ENCODE measurements at places on chromosomes 6 and 20.

- no peak for DNase-seq
These were observed 141.3 kb upstream of the CENPW start for GRCh38 chr6:126198631-126199030.

GRCh38 chr20:45629496-45630100 is at the start of gene WFDC10A:
Gene WFDC10A (plus strand): TSS chr20:45629739. CDS start chr20:45629814, 75 bp downstream.
- DNase-seq: peak; percentile 12

DNA sequence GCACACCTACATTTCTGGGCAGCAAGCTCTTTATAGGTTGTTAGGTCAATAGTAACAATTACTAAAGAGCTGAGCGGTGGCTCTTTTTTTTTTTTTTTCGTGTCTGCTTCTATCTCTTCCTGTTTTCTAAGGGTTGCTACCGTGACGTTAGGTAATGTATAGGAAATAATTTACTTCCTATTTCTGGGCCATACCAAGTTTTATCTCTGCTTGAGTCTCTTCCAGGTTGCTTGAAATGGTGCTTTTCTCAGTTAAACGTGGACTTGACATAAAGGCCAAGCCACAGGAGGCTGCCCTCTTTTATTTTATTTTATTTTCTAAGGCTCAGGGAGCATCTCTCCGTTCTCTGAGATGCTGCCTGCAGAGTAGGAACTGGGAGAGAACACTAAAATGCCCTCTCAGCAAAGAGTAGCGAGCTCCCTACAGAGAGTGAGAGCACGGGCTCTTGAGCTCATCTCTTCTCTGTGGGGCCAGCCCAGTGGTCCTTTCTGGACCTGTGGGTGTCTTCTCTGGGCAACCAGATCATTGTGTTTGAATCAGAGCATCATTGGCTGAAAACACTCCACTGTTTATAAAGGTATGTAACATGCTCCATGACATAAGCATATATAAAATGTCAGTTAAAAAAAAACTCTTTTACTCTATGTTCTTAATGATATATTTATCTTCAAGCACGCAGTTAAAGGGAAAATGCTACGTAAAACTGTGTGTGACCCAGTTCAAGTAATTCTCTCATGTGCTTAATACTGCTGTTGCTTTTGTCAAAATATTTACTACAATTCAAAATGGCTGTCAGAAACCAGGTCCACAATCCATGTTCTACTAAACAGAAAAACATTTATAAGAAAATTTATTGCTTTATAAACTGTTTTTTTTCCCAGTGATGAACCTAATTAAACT is at the start of gene ZNF831:
Gene ZNF831, plus strand, starts transcription at position 191 of the 900 bp plus-strand sequence. CDS start 27,199 bp downstream, outside the sequence.
- no peak for DNase-seq

GRCh38 chr20:41618807-41619311 is 682 bp upstream of the CHD6 start:
- DNase-seq: no peak

GRCh38 chr6:143449714-143450452 is 612 bp downstream of the ADAT2 start:
- DNase-seq: no peak

DNA sequence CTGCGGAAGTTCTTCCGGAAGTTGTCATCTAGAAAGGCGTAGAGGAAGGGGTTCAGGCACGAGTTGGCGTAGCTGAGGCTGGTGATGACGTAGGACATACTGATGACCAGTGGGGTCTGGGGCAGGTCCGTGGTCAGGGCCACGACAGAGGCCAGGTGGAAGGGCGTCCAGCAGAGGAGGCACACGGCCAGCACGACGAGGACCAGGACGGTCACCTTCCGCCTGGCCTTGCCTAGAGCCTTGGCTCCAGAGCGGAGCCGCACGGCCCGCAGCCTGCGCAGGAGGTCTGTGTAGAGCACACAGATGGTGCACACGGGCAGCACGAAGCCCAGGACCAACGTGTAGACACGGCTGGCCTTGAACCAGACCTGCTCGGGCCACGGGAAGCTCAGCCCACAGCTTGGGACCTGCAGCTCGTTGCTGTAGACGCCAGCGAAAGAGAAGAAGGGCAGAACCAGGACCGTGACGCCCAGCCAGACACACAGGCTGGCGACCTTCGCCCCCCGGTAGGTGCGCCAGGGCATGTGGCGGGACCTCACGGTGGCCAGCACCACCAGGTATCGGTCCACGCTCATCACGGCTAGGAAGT is 1.4 kb downstream of the NPBWR2 start:
- DNase-seq: no peak

DNA sequence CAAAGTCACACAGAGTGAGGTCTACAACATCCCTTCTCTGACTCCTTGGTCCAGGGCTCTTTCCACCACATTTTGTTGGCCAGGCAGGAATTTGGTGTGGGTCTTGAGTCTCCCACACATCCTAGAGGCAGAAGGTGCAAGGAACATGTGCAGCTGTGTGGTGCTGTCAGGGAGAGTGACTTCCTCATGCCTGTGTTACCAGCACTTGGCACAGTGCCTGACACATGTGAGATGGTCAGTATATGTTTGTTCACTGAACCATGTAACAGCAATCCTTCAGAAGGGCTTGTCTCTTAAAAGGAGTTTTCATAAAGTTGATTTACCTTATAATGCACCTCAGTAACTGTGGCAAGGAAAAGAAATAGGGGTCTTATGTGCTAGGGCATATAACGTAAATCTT is 168.5 kb downstream of the CDC5L start:
- DNase-seq: no peak

GRCh38 chr6:76810286-76810685 is 653.0 kb downstream of the HTR1B start:
- DNase-seq: no peak
